GM12878 (cell line): ENCODE measurements at places on chromosomes 1 and 21. TPM values are rescaled to one million over a fixed set of nuclear protein-coding genes. Genes with fewer than 3 reads are reported as not detected.
A peak's percentile ranks its signal among the peaks of the same experiment; 100 is the strongest.

DNA sequence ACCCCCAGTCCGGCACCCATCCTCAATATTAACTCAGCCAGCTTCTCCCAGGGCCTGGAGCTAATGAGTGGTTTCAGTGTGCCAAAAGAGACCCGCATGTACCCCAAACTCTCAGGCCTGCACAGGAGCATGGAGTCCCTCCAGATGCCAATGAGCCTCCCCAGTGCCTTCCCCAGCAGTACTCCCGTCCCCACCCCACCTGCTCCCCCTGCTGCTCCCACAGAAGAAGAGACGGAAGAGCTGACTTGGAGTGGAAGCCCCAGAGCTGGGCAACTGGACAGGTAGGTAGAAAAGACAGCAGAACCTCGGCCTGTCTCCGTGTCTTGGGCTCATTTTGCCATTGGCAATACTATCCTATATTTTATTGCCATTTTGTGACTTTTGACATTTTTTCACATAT lies 45.4 kb upstream of the IPO9 start:
- no peak for DNase-seq

LORICRIN gene
- not detected in 2 replicates for polyA plus RNA-seq

DNA sequence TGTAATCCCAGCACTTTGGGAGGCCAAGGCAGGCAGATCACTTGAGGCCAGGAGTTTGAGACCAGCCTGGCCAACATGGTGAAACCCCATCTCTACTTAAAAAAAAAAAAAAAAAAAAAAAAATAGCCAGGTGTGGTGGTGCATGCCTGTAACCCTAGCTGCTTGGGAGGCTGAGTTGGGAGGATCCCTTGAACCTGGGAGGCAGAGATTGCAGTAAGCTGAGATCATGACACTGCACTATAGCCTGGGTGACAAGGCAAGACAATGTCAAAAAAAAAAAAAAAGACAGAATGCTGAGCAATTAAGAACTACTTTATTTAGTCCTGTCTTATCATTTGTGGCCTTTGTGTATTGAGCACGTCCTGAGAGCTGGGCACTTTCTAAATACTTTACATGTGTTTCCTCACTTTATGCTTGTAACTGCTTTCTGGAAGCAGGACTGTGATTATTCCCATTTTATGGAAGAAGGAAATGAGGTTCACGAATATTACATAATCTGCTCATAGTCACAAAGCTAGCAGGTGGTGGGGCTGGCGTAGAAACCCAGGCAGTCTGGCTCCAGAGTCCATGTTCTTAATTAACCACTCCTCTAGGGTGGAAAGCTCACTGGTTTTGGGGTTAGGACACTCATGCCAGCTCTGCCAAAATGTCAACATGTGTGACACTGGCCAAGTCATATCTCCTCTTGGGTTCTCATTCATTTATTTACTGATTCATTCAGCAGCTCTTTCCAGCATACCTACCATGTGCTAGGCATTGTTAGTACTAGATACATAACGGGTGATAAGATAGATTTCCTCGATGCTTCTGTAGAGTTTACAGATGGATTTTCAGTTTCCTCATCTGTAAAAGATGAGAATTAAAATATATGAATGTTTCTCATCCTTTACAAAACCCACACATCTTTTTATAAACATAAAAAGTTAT lies 57.7 kb downstream of the DDR2 start:
- DNase-seq: no peak

- DNase-seq: no peak
Measured at GRCh38 chr1:88751714-88752113, 67.6 kb downstream of the PKN2 start.

- DNase-seq: no peak
Measured at GRCh38 chr1:8360493-8361197, 42.7 kb downstream of the SLC45A1 start.

- DNase-seq: no peak
Measured at GRCh38 chr1:77672374-77672773, 10.1 kb downstream of the ZZZ3 start.

DNA sequence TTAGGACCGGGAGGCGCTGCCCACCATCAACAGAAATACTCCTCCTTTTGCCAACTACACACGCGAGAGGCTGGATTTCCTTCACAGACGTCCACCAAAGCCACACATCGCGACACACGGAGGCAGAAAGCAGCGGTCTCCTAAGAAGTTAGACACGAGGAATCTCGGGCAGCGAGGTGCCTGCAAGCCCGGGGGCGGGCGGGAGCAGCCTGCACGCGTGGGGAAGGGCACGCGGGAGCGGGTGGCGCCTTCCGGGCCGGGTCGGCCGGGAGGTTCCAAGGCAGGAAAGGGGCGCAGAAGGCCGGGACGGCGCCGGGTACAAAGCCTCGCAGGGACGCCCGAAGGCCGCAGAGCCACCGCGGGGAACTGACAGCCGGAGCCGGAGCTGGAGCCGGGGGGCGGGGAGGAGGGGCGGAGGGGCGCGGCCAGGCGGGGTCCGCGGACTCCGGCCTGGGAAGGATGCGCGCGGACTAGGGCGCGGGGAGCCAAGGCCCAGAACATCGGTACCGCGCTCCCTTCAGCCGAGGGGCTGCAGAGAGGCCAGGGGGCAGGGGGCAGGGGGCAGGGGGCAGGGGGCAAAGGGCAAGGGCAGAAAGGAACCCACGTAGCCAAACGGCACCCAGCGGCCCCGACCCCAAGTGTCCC lies 722 bp downstream of the NPHP4 start:
- DNase-seq: no peak

- no peak for DNase-seq
Measured at GRCh38 chr1:80579055-80579454, 1221.7 kb upstream of the ADGRL2 start.

TMEM240 gene
- not detected in 2 replicates for polyA plus RNA-seq

DNA sequence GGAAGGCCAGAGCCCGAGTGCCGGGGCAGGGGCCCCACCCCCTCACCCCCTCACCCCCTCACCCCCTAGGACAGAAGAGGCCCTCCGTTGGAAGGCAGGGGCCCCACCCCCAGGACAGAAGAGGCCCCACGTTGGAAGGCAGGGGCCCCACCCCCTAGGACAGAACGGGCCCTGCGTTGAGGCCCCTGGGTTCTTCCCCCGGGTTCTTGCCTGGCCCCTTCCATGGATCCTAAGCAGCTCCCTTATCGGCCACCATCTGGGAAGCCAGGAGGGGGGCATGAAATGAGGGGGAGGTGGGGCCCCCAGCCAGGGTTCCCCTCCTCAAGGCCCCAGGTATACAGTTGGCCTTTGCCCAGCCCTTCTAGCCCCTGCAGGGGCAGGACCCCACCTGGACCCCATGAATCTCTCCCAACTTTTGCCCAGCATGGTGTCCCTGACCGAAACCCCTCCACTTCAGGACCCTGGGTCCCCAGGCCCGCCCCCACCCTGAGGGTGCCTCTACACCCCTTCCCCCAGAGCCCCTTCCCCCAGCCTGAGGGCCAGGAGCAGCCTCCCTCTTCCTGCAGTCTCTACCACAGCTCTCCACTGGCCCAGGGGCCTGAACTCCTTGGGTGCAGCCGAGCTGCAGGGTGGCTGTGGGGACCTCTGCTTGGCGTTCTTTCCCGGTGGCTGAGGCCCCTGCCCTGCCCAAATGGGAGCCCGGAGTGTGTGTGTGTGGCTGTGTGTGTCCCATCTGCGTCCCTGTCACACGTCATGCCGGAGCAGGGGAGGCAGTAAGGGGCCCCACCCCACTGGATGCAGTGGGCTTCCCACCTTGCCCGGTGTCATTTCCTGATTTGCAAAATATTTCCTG lies 4.3 kb upstream of the VWA1 start:
- no peak for DNase-seq

DNA sequence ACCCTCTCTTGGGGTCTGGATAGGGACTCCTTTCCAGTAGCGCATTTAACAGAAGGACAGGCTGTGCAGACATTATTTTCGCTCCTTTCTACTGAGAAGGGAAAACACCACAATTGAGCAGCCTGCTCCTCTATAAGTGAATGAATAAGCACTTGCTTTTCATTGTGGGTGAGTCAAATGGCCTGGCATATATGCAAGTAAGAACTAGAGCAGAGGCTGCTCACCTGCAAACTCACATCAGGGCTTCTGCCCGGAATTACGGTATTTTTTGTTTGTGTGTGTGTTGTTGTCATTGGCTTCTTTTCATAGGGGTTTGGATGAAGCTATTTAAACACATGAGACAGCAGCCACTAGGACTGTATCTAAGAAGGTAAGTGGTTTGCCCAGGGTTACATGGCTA lies 200.1 kb upstream of the CAMK1G start:
- DNase-seq: no peak

GRCh38 chr21:41254090-41254700 lies 62.4 kb upstream of the FAM3B start:
- no peak for DNase-seq

KIF26B gene
- 0.79 and 0.84 TPM in 2 replicates for polyA plus RNA-seq

- DNase-seq: no peak
Measured at GRCh38 chr1:246533371-246533905, 26.4 kb upstream of the SMYD3 start.

DNA sequence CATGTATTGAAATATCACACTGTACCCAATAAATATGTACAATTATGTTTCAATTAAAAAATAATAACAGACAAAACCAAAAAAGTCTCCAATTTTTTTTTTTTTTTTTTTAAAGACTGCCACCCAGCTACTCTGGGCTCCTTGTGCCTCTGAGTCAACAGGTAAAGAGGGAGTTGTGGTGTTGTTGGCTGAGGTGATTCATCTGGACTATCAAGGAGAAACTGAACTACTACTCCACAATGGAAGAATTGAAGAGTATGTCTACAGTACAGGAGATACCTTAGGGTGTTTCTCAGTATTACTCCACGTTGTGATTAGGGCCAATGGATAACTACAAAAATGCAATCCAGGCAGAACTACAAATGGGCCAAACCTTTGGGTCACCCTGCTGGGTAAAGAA lies 67.9 kb downstream of the SCMH1 start:
- no peak for DNase-seq

NBPF6 gene
- not detected in 2 replicates for polyA plus RNA-seq

GRCh38 chr1:157369808-157370521 lies 182.3 kb downstream of the FCRL5 start:
- peak; percentile 30 for DNase-seq

DNA sequence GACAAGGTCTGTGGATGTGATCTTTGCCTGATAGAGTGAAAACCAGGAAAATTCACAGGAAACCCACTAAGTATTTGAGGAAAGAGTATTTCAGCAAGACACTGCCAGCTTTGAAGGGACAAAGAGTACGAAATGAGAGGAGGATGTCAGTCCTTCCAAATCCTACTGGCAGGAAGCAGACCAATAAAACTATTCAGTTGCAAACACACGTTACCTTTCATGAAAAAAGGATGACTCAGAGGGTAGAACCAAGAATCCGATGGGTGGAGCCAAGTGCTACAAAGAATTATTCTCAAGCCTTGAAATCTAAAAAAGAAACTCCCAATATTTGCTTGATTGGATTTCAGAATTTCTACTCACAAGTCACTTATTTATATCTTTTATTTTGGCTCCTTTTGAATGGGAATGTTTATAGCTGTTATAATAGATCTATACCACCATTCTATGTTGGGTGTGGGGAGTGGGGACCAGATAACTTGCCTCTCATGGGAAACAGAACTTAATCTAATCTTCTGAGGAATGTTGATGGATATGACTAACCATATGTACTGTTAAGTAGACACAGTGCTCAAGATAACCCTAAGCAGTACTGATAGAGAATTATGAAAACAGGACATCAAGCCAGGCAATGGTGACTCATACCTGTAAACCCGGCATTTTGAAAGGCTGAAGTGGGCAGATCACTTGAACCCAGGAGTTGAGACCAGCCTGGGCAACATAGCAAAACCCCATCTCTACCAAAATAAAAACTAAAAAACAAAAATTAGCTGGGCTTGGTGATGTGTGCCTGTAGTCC lies 19.3 kb upstream of the HEATR1 start:
- DNase-seq: no peak

TNFRSF18 gene
- 1.3 and 1.4 TPM in 2 replicates for polyA plus RNA-seq

SPAG17 gene
- polyA plus RNA-seq: not detected in 2 replicates

DNA sequence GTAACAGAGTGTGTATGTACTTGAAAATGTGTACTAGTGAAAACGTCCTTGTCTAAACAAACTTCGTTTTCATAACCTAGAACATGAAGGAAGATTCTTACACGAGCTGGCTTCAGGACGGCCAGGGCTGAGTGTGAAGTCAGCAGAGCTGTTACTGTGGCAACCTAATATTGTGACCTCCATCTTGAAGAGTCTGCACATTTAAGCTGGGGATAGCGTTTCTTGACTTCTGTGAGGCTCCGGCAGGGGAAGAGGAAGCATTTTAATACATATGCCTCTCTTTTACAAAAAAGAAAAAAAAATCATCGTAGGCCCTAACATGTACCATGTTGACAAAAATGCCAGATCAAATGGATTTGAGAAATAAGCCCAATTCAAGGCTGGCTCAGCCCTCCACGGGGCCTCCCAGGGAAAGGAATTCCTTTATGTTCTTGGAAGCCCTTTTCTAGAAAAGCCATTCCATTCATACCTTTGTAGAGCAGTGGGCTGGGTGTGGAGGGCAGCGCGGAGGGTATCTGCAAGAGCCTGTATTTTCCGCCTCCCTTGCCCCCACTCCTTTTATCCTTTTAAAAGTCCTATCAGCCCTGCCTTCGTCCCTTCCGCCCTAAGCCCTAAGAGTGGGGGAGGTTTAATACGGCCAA lies 51.1 kb downstream of the SIM2 start:
- DNase-seq: no peak

- DNase-seq: no peak
Measured at GRCh38 chr1:109974191-109974590, 10.4 kb upstream of the AHCYL1 start.

NOS1AP gene
- polyA plus RNA-seq: not detected in 2 replicates

DNA sequence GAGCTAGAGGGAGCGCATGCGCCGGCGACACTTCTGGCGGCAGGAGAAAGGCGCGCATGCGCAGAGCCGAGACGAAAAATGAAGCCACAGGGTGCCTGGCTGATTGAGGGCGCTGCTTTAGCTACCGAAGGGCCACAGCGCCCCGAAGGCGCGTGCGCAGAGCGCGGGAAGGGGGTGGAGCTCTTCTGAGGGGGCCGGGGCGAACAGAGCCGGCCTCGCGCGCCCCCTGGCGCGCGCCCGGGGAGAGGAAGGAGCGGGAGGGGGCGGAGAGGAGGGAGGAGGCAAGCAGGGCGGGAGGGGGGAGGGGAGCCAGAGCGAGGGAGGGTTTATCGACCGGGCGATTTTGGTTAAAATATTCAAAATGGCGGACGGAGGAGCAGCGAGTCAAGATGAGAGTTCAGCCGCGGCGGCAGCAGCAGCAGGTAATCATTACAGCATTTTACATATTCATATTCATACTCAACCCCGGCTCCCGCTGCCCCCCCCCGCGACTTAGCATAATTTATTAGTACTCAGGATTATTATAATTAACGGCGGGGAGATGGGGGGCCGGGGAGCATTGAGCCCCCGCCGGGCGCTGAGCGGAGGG lies at the start of gene POU2F1:
POU2F1 (plus strand) TSS at position 350 of the 589 bp plus-strand sequence; CDS start at position 362, 12 bp downstream.
- DNase-seq: peak; percentile 94

OLIG2 gene
- not detected in 2 replicates for polyA plus RNA-seq

DNA sequence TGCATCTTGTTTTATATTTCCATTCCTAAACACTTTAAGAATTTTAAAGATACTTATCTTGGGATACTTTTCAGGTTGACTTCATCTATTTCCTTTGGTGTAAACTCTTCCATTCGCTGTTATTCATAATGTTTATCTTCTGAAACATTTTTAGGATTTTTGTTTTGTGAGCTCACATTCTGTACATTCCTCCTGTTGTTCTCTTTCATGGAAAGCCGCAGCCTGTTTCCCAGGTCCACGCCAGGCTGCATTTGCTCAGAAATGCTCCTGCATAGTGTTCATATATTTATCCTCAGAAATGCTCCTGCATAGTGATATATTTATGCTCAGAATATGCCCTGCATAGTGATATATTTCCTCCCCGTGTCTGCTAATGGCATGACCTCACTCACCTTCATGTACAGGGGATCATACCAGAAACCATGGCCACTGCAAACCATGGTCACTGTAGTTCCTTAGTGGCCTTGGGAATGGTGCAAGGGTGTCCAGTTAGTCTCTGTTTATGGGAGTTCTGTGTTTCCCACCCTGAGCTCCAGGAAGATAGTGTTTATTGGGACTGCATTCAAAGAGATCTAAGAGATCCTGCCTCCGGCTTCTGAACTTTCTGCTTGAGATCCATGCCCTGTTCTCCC lies 153.9 kb upstream of the GREM2 start:
- no peak for DNase-seq
